Sigmoid colon (tissue), 7 donors: ENCODE measurements at places on chromosomes 2 and 18. TPM values are rescaled to one million over a fixed set of nuclear protein-coding genes. Genes with fewer than 3 reads are reported as not detected.
A peak's percentile ranks its signal among the peaks of the same experiment; 100 is the strongest.

DNA sequence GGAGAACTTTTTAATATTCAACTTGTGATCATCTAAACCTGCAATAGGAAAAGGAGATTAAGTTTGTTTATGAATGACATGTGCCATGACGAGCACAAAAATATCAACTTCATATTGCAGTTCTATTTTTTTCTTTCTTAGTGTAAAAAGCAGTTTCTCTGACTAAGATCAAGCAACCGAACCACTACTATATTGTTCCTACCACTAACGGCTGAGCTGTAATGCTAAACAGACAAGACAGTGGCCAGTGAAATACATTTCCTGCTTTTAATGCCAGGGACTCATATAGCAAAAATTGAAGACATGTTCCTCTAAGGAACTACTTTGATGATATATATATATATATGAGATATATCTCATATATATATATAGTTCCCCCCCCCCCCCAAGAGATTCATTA is 1705.6 kb upstream of the TMEFF2 start:
- H3K27me3 ChIP-seq: no peaks in the 10 kb centered on the region
- no peak overlapping the region for H3K27ac ChIP-seq
- H3K4me1 ChIP-seq: no peaks in the 10 kb centered on the region
- no peaks in the 10 kb centered on the region for H3K36me3 ChIP-seq

DNA sequence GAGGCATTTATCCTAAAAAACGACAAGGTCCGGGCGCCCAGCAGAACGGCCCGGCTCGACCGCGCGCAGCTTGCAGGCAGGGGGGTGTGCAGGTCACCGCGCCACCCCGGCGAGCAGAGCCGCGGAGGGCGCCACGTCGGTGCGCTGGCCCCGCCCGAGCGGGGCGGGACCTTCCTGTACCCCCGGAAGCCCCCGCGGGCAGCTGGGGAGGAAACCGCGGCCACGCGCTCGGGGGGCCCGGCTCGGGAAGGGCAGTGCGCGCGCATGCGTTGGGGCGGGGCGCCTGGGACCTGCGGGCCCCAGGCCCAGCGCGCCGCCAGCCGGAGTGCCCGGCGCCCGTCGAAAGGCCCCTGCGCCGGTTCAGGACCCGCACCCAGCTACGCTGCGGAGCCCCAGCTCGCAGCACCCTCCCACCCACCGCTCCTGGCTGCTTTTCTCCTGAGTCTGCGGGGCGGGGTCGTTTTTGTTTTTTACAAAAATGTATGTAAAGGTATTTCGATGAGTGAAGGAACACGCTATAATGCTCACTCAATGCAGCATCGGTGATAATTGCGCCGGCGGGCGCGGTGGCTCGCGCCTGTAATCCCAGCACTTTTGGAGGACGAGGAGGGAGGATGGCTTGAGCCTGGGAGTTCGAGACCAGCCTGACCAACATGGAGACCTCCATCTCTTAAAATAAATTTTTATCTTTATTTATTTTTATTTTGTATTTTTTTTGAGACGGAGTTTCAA is 47.7 kb upstream of the POMC start:
- H3K27me3 ChIP-seq: no peaks in the 10 kb centered on the region
- peak overlapping the region; percentile 72 for H3K27ac ChIP-seq
- H3K4me3 ChIP-seq: peak overlapping the region; percentile 60
- H3K36me3 ChIP-seq: no peaks in the 10 kb centered on the region

DNA sequence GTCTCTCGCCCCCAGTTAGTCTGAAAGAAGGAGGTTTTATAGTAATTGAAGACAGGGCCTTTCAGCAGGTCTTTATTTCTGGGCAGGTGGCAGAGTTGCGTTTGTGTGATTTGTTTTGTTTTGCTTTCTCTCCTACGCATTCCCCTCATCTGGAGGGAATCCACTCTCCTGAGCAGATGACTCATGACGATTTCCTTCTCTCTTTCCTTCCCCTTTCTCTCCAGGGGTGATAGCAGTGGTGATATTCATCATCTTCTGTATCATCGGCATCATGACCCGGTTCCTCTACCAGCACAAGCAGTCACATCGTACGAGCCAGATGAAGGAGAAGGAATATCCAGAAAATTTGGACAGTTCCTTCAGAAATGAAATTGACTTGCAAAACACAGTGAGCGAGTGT is 888.8 kb downstream of the CNTNAP5 start:
- no peaks in the 10 kb centered on the region for H3K36me3 ChIP-seq
- H3K4me1 ChIP-seq: no peaks in the 10 kb centered on the region
- DNase-seq: no peak
- H3K27ac ChIP-seq: no peak overlapping the region

- H3K27ac ChIP-seq: no peak overlapping the region
- no peak for DNase-seq
- no peaks in the 10 kb centered on the region for H3K27me3 ChIP-seq
Observed at GRCh38 chr2:152761214-152761613, 42.8 kb downstream of the ARL6IP6 start.

GRCh38 chr2:43201016-43201415 is 25.4 kb downstream of the ZFP36L2 start:
- H3K27me3 ChIP-seq: no peaks in the 10 kb centered on the region
- no peaks in the 10 kb centered on the region for H3K36me3 ChIP-seq
- DNase-seq: no peak
- H3K27ac ChIP-seq: no peak overlapping the region

DNA sequence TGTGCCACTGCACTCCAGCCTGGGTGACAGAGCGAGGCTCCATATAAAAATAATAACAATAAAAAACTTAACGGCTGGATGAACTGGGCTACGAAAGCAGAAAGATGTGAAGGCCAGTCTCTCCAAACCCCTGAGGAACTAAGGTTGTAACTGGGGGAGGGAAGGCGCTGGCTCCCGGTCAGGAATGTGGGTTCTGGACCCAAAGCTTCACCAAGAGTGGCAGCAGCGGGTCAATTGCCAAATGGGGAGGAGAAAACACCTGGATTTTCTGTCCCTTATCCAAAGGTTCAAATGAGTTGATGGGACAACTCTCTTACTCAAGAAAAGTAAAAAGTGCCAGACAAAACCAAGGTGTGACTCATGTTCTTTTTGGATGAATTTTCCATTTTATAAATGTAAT is 60.1 kb upstream of the TFCP2L1 start:
- no peak overlapping the region for H3K27ac ChIP-seq
- H3K4me3 ChIP-seq: no peak overlapping the region
- DNase-seq: peak; percentile 24
- H3K27me3 ChIP-seq: no peaks in the 10 kb centered on the region

- no peak overlapping the region for H3K27ac ChIP-seq
- peaks cover 6% of the 10 kb centered on the region for H3K4me1 ChIP-seq
- peaks cover 3% of the 10 kb centered on the region for H3K36me3 ChIP-seq
- DNase-seq: no peak
Observed at GRCh38 chr2:221447310-221447709, 124.8 kb downstream of the EPHA4 start.

DNA sequence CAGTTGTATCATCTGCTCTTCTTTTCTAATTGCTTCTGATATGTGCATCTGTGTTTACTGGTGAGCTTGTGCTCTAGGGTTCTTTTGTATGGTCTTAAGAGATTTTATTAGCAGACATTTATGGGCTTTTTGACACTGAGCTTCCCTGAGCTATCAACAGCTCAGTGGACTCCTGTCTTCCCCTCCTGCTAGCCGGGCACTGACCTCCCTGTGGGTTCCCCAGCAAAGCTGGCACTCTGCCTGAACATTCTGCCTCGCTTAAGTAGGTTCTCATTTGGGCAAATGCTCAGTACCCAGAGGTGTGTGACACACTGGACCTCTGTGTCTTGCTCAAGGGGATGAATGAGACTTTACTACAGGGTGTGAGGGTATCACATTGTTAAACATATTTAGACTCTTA is 15.8 kb downstream of the TRAF3IP1 start:
- H3K27me3 ChIP-seq: no peaks in the 10 kb centered on the region
- no peak for DNase-seq
- no peak overlapping the region for H3K27ac ChIP-seq
- H3K36me3 ChIP-seq: no peaks in the 10 kb centered on the region
- H3K4me1 ChIP-seq: peaks cover 12% of the 10 kb centered on the region

- no peak overlapping the region for H3K4me3 ChIP-seq
- no peaks in the 10 kb centered on the region for H3K36me3 ChIP-seq
- H3K4me1 ChIP-seq: no peaks in the 10 kb centered on the region
- no peak for DNase-seq
- no peaks in the 10 kb centered on the region for H3K27me3 ChIP-seq
Observed at GRCh38 chr2:43197588-43197896, 28.9 kb downstream of the ZFP36L2 start.

- H3K27me3 ChIP-seq: no peaks in the 10 kb centered on the region
- peak overlapping the region; percentile 90 for H3K27ac ChIP-seq
- peak; percentile 73 for DNase-seq
- no peaks in the 10 kb centered on the region for H3K4me1 ChIP-seq
- H3K36me3 ChIP-seq: peaks cover 8% of the 10 kb centered on the region
Observed at GRCh38 chr2:135875491-135876065, 665 bp downstream of the MCM6 start.

GRCh38 chr2:234955971-234956509 is 4.2 kb downstream of the SH3BP4 start:
- H3K27ac ChIP-seq: no peak overlapping the region
- H3K4me3 ChIP-seq: no peak overlapping the region
- H3K27me3 ChIP-seq: no peaks in the 10 kb centered on the region

DNA sequence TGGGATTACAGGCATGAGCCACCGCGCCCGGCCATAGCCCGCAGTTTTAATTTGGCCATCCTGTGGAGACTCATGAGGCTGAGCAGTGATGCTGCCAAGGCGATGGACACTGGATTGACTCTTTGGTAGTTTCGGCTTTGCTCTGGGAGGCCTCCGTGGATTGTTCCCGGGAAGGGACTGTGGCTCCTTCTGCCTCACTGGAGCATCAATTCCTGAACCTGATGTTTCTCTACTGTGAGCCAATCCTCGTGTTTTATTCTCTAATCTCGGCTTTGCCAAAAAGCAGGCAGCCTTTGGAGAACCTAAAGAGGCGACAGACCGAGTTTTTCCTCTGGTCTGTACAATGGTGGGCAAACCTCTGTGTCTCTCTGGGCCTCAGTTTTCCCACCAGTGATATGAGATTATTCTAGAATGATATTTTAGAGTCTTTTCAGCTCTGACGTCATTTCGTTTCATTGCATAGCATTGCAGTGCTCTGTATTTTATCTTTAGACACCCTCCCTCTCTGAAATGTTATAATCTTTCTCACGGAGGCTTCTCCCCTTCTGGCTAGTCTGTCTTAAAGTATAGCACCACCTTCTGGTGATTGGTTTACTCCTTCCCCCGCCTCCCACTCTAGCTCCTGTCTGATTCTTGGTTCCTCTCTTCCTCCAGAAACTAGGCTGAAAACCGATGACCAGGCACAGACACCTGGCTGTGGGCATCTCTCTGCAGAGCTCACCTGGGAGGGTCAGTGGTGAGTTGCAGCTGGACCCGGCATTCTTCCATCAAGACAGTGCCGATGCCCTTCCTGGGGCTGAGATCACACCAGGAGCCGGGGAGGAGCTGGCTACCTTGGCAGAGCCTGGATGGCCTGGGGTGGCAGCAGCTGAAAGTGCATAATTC is 341.3 kb downstream of the MYCN start:
- no peaks in the 10 kb centered on the region for H3K27me3 ChIP-seq
- no peak for DNase-seq
- no peaks in the 10 kb centered on the region for H3K36me3 ChIP-seq
- no peak overlapping the region for H3K4me3 ChIP-seq
- H3K27ac ChIP-seq: no peak overlapping the region

- peaks cover 50% of the 10 kb centered on the region for H3K4me1 ChIP-seq
- H3K4me3 ChIP-seq: peak within 1 kb of the TSS; percentile 92
- H3K27me3 ChIP-seq: no peaks in the 10 kb centered on the region
- H3K36me3 ChIP-seq: no peaks in the 10 kb centered on the region
- peak; percentile 98 for DNase-seq
- peak within 1 kb of the TSS; percentile 97 for H3K27ac ChIP-seq
Observed at GRCh38 chr2:159712143-159712928, at the start of gene MARCHF7. Gene MARCHF7, plus strand, starts transcription at chr2:159712506. Its CDS starts 16,517 bp downstream, at chr2:159729023.

- no peaks in the 10 kb centered on the region for H3K36me3 ChIP-seq
- peaks cover 10% of the 10 kb centered on the region for H3K27me3 ChIP-seq
- peak; percentile 59 for DNase-seq
- H3K4me3 ChIP-seq: no peak overlapping the region
- no peak overlapping the region for H3K27ac ChIP-seq
Observed at GRCh38 chr2:241817126-241817820, 8.3 kb downstream of the NEU4 start.

- no peak overlapping the region for H3K4me3 ChIP-seq
- no peaks in the 10 kb centered on the region for H3K27me3 ChIP-seq
- no peaks in the 10 kb centered on the region for H3K4me1 ChIP-seq
- no peaks in the 10 kb centered on the region for H3K36me3 ChIP-seq
Observed at GRCh38 chr18:61694236-61694635, 198.6 kb downstream of the RNF152 start.

- no peaks in the 10 kb centered on the region for H3K4me1 ChIP-seq
- DNase-seq: peak; percentile 35
- no peak overlapping the region for H3K27ac ChIP-seq
- H3K36me3 ChIP-seq: no peaks in the 10 kb centered on the region
- H3K27me3 ChIP-seq: no peaks in the 10 kb centered on the region
- H3K4me3 ChIP-seq: no peak overlapping the region
Observed at GRCh38 chr2:26529406-26530239, 51.7 kb upstream of the OTOF start.

GRCh38 chr18:36638224-36638623 is 190.6 kb downstream of the TPGS2 start:
- H3K27me3 ChIP-seq: no peaks in the 10 kb centered on the region
- no peak for DNase-seq
- no peak overlapping the region for H3K4me3 ChIP-seq
- no peak overlapping the region for H3K27ac ChIP-seq
- H3K36me3 ChIP-seq: no peaks in the 10 kb centered on the region

DNA sequence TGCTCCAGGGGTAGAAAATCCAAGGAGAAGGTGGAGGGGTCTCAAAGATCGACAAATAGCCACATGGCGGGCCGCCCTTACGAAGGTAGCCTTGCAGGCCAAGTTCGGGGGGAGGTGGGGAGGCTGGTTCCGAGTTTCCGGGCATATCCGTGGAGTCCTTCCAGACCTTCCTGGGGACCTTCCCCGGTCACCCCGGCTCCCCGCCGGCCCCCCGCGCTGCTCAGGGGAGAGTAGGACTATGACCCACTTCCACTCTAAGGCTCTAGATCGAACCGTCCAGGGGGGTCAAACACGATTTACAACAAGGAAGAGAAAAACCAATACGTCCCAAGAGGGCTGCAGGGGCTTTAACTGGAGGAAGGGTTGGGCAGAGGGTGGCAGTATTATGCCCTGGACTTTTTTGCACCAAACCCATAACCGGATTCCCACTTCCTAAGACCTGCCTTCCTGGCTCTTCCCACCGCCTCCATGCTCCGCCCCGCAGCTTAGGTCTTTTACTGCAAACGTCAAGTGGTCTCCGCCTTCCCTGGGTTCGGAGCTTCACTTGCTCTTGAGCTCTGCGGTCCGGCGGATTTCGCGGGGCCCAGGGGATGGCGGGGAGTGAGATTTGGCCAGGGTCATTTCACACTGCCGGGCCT is 779 bp upstream of the LYPD6 start:
- H3K4me1 ChIP-seq: peaks cover 23% of the 10 kb centered on the region
- no peaks in the 10 kb centered on the region for H3K36me3 ChIP-seq
- H3K27me3 ChIP-seq: peaks cover 7% of the 10 kb centered on the region
- peak overlapping the region; percentile 50 for H3K27ac ChIP-seq
- H3K4me3 ChIP-seq: peak overlapping the region; percentile 75

GRCh38 chr2:217902379-217903141 is 100.2 kb downstream of the TNS1 start:
- peak overlapping the region; percentile 16 for H3K4me3 ChIP-seq
- peak; percentile 95 for DNase-seq
- H3K27me3 ChIP-seq: no peaks in the 10 kb centered on the region
- peaks cover 100% of the 10 kb centered on the region for H3K4me1 ChIP-seq
- H3K27ac ChIP-seq: peak overlapping the region; percentile 94
- peaks cover 25% of the 10 kb centered on the region for H3K36me3 ChIP-seq

The KCNG2 gene
- not detected for polyA plus RNA-seq

The CRYBA2 gene
- 5.5 TPM for polyA plus RNA-seq

The UGT1A8 gene
- 8.8 TPM for polyA plus RNA-seq

The HS1BP3 gene
- polyA plus RNA-seq: 25.2 TPM

The DHRS9 gene
- polyA plus RNA-seq: 150 TPM

The IL1RL1 gene
- 0.23 TPM for polyA plus RNA-seq
